ENCODE measurements at places on chromosomes 11 and 22.

DNA sequence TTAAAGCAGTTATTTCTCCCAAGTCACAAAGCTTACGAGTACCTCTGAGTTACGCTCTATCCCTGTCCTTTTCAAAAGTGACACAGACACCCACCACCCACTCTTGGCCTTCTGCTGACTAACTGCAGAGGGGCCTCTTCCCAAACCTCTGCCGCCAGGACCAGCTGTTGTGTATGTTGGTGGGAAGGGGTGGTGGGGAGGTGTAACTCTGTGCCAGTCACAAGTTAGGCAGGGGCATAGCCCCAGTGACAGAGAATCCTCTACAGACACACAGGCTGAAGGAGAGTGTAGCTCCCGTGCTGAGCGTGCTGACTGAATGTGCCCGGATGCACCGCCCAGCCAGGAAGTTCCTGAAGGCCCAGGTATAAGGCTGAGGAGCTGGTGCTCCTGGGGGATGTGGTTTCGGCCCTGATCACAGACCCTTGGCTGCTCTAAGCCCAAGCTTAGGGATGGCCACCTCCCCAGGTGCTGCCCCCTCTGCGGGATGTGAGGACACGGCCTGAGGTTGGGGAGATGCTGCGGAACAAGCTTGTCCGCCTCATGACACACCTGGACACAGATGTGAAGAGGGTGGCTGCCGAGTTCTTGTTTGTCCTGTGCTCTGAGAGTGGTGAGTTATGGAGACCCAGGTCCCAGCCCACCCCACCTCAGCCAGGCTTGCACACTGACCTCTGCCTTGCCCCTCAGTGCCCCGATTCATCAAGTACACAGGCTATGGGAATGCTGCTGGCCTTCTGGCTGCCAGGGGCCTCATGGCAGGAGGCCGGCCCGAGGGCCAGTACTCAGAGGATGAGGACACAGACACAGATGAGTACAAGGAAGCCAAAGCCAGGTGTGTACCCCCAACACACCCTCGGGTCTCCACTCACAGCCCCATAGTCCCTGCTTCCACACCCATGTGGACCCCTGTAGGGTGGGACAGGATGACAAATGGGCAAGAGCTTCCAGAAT lies 4.9 kb downstream of the RIC8A start:
- DNase-seq, result no peak

- DNase-seq, result no peak
These were observed 17.2 kb downstream of the TRPC6 start for GRCh38 chr11:101566626-101567025.

DNA sequence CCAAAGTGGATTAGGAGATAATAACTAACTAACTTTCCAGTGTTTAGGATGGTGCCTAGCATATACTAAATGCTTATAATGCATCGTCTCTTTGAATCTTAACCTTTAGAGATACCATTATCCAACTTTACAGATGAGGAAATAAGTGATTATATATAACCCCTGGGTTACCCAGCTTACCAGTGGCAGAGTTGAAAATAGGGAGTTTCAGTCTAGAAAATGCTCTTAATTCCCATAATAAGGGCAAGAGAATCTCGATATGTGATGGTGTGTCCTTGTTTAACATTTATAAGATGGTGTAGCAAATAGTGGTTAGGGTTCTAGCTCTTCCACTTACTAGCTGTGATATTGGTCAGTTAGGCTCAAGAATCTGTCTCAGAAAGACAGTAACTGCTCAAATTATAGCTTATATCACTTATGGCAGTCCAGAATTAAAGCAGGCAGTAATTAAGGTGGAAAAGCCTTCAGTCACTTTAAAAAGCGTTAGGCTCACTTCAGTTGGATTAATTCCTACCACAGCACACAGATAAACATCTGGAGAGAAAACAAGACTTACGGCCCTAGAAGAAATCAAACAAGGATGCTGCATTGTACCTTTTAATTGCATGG lies 6.3 kb downstream of the XBP1 start:
- DNase-seq, result no peak

GRCh38 chr11:104771763-104772162 lies 126.5 kb downstream of the CASP12 start:
- no peak for DNase-seq

DNA sequence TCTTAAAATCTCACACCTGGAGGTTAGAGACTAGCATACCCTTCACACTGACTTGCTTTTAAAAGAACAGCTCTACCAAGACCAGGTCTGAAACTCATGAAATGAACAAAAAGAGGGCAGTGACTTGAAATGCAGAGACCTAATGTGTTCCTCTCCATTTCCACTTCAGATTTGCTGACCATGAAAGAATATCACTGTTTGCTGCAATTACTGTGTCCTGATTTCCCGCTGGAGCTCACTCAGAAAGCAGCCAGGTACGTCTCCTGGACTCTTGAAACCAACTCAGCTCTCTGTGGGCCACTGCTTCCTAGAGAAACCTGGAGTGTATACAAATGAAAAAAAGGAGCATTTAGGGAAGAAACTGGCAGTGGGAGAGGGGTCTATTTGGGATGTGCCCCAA lies 39.2 kb downstream of the ARFGAP2 start:
- no peak for DNase-seq

- no peak for DNase-seq
These were observed 1236.4 kb downstream of the FAM181B start for GRCh38 chr11:81497202-81497804.

GRCh38 chr11:1487851-1488574 lies 1.4 kb upstream of the MOB2 start:
- no peak for DNase-seq

- no peak for DNase-seq
These were observed 2.1 kb downstream of the ROBO4 start for GRCh38 chr11:124895471-124895971.

DNA sequence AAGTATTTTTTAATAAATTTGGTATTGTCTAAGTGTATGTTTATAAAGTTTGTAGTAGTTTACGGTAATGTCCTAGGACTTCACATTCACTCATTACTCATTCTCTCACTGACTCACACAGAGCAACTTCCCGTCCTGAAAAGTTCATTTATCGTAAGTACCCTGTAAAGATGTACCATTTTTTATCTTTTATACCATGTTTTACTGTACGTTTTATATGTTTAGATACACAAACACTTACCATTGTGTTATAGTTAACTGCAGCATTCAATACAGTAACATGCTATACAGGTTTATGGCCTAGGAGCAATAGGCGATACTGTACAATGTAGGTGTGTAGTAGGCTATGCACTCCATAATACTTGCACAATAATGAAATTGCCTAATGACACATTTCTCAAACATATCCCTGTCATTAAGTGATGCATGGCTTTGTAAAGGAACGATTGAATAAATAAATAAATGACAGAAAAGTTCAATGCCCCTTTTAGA lies 12.5 kb upstream of the CARD18 start:
- no peak for DNase-seq

- DNase-seq, result no peak
These were observed 33.5 kb upstream of the CSNK1E start for GRCh38 chr22:38350444-38351359.

- DNase-seq, result no peak
These were observed 109.9 kb downstream of the MICAL3 start for GRCh38 chr22:17914474-17914873.

DNA sequence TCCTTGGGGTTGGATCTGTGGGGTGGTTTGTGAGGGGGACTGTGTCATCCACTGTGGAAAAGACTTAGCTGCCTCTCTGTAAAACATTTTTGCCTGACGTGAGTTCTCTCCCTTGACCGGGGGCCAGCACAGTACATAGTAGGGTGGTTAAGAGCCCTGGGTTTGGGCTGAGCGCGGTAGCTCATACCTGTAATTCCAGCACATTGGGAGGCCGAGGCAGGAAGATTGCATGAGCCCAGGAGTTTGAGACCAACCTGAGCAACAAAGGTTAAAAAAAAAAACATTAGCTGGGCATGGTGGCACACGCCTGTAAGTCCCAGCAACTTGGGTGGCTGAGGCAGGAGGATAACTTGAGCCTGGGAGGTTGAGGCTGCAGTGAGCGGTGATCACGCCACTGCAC lies 74.7 kb upstream of the WNT7B start:
- no peak for DNase-seq

DNA sequence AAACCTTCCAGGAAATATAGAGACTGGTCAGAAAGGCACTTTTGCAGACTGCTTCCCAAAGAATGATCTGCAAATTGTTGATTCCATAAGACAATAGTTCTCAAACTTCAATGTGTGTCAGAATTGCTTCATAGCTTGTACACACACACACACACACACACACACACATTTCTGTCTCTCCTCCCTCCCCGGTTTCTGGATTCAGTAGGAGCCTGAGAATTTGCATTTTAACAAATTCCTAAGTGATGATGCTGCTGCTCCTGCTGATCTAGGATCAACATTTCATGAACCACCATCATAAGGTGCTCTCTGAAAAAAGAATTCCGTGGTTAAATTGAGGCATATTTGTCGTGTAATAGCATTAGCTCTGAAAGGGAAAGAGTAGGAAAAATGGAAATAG lies 35.3 kb upstream of the FZD4 start:
- DNase-seq, result no peak

GRCh38 chr11:2137202-2138067 lies 1.8 kb downstream of the IGF2 start:
- no peak for DNase-seq

Measured in activated CD4-positive, alpha-beta T cell treated with anti-CD3 and anti-CD28 coated beads, Interleukin-2, amount 50 U/mL, for 4 hours (primary cell).